Non-pigmented ciliary epithelial cell (primary cell): ENCODE measurements at places on chromosomes 7 and 10.

DNA sequence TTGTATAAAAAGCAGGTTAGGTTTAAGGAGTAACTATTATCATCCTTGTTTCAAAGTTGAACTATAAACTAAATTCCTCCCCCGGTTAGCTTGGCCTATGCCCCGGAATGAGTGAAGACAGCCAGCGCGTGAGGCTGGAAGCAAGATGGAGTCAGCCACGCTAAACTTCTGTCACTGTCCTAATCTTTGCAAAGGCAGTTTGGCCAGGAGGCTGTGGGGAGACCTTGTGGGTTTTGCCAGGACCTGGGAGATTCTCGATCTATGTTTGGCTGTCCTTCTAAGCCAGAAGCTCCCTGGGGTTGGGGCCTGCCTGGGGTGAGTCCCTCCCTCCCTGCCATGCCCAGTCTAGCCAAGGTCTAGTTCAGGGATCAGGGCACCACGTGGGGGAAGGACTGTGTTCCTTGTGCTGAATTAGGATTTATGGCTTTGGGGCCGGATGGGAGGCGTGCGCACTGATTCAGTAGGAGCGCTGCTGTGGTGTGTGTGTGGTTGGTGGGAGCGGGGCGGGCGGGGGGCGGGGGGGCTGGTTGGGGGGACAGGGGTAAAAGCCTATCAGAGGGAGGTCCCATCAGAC, 871 bp upstream of the GTF2IRD1 start:
- no peak for DNase-seq

GRCh38 chr10:112261281-112261822, 21.8 kb upstream of the TECTB start:
- DNase-seq = peak; percentile 32

DNA sequence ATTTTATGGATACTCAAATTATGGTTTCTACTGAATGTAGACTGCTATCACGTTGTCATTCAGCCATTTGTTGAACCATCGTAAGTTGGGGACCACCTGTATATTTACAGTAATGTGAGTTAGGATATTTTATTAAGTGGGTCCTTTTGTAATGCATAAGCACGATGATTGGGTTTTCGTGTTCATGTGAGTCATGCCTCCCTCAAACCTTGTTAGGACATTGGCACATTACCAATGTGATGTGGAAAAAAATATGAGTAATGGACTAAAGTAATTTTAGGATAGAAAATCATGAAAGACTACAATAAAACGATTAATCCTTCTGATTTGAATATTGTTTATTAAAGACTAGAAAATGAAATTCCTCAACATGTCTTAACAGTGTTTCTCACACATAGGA, 8.7 kb downstream of the SMC3 start:
- peak; percentile 60 for DNase-seq

GRCh38 chr10:14302035-14302434, 28.7 kb downstream of the FRMD4A start:
- DNase-seq = no peak

- DNase-seq = no peak
Measured at GRCh38 chr7:90251304-90251635, 6.3 kb downstream of the CFAP69 start.

- DNase-seq = no peak
Measured at GRCh38 chr10:47357131-47357582, 9.0 kb downstream of the RBP3 start.

- DNase-seq = no peak
Measured at GRCh38 chr10:97001183-97001991, 169.3 kb downstream of the LCOR start.

GRCh38 chr7:18353339-18353738, 142.2 kb upstream of the HDAC9 start:
- no peak for DNase-seq

DNA sequence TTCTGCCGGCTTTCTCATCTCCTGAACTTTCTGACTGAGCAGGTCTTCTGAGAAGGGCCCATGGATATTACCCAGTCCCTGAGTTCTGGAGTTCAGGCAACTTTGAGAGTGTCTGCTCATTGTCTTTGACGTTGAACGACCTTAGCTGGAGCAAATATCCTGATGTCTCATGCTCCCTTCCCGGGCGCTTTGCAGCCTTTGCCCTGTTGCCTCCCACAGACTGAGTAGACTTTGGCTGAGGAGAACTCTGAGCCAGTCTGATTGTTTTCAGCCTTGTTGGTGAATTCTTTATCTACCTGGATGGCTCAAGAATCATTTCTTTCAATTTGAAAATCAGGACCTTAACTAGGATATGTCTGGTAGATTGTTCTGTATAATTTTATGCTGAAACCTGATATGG, 353.7 kb downstream of the GLRX3 start:
- no peak for DNase-seq

GRCh38 chr10:13669182-13669855, 82.6 kb downstream of the PRPF18 start:
- no peak for DNase-seq

GRCh38 chr7:92835261-92835850, 1.0 kb downstream of the CDK6 start:
- no peak for DNase-seq

- DNase-seq = no peak
Measured at GRCh38 chr10:117539361-117539773, 3.2 kb upstream of the EMX2 start.

- DNase-seq = peak; percentile 62
Measured at GRCh38 chr10:5033061-5033778, 29.6 kb upstream of the AKR1C2 start.

DNA sequence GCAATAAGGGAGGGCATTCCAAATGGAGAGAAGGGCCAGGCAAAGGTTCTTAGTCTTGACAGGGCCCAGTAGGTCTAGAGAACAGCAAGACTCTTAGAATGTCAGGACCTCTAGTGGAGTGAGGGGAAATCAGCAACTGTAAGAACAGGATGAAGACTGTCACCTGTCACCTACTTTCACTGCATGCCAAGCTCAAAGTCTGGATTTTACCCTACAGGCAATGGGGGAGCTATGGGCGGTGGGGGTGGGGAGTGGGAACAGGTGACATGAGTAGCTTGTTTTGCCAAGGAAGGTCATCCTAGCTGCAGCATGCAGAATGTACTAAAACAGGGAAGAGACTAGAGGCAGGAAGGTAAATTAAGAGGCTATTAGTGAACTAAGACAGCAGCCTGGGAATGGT, 18.3 kb downstream of the GOT1 start:
- no peak for DNase-seq

DNA sequence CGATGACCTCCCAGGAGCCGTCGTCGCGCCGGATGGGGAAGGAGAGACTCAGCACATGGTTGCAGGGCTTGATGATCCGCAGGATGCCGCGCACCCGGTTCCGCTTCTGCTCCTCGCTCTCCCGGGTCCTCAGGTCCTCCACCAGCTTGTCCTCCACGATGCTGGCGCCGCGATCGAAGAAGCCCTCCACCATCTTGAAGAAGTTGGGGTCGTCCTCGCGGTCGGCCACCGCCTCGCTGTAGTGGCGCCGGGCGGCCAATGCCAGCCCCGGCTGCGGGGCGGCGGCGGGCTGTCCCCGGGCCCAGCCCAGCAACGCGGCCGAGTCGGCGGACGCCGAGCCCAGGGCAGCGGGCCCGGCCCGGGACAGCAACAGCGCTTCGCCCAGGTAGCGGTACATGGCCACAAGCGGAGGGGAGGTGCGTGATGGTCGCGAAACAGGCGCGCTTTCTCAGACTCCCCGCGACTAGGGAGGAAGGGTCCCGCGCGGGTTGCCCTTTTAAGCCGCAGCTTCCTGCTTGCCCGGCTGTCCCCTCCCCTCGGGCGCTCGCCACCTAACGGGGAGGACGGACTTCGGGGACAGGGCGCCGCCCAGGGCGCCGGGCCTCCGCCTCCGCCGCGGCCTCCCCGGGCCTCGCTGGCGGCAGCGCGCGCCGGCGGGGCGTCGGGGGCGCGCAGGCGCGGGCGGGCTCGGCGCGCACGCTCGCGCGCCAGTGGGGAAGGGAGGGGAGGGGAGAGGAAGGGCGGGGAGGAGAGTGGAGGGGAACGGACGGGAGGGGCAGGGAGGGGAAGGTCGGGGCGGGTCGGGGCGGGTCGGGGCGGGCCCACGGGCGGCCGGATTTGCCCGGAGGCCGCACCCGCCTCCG, at the start of the genes GLUD1 and SHLD2:
TSS of gene GLUD1 (minus strand) at position 471 of the 863 bp plus-strand sequence. CDS start at position 397, 74 bp downstream.
TSS of gene SHLD2 (plus strand) at position 834 of the 863 bp plus-strand sequence. CDS start 56,149 bp downstream, outside the sequence.
- DNase-seq = no peak

GRCh38 chr7:90568213-90568612, 27.9 kb upstream of the CDK14 start:
- no peak for DNase-seq

DNA sequence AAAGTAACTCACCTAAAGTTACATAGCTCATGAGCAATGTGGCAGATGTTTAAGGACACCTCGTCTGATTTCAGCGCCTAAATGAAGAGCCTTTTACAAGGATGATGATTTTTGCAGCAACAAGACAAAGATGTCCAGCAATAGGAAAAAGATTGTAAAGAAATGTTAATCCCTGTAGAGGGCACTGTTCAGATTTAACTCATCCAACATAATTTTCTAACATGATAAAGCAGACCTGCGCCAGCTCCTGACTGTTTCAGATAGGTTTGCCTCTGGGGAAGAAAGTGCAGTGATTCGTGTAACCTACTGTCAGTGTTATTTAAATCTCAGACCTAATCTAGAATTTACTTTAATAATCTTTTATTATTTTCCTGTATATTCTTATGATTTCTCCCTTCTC, 595.2 kb downstream of the AUTS2 start:
- no peak for DNase-seq

- DNase-seq = no peak
Measured at GRCh38 chr7:92528958-92529264, 316 bp downstream of the RBM48 start.

DNA sequence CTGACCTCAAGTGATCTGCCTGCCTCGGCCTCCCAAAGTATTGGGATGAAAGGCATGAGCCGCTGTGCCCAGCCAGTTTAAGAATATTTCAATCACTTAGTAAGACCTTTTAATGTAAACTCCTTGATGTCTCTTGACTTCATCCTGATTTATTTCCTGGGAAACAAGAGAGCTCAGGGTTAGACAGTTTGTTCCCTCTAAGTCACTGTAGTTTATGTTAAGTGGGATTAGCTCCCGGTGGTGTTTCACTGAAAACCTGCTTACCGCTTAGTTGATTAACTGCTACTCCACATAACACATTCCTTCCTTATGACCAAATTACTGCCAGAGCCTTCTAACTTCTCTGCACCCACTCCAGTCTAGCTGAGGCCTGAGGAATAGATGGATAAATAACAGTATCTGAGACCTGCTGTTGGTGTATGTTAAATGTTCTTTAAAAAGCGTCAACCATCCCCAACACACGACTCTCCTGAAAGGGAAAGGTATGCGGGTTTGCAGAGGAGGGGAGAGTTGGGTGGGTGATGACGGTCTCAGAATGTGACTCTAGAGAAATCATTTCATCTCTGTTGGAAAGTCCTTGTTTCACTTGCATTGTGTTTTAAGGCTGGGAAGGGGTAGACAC, 48.7 kb downstream of the CREB3L2 start:
- DNase-seq = no peak

DNA sequence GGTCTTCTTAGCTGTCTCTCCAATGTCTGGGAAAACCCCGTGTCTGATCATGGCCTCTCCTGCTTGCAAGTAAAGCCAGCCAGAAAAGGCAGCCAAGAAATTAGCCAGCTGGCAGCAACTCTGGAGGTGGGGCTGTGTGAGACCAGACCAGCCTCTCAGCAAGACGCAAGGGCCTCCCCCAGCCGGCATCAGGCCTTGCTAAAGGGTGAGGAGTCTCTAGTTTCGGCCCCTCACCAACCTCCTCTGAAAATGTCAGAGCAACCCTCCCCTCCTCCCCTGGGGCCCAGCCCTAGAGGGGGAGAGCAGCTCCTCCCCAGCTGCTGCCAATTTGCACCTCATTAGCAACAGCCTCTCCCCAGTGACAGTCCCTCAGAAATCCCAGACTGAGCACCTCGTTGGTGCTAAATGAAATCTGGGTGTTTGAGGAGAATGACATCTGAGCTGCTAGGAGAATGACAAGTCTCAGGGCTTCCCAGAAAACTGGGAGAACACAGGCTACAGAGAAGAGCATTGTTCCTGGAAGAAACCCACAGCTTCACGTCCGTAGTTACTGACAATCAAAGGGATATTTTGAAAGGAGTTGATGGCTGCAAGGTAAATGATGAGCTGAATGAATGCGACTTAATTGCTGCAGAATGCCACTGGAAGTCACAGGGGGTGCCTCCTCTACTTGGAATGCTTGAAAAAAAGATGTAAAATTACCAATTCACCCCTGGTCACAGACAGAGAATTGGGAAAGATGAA, 25.9 kb downstream of the DGKI start:
- DNase-seq = no peak

- DNase-seq = no peak
Measured at GRCh38 chr10:35425595-35425994, 89.3 kb downstream of the CCNY start.
